ENCODE measurements at places on chromosomes 6 and 20.

DNA sequence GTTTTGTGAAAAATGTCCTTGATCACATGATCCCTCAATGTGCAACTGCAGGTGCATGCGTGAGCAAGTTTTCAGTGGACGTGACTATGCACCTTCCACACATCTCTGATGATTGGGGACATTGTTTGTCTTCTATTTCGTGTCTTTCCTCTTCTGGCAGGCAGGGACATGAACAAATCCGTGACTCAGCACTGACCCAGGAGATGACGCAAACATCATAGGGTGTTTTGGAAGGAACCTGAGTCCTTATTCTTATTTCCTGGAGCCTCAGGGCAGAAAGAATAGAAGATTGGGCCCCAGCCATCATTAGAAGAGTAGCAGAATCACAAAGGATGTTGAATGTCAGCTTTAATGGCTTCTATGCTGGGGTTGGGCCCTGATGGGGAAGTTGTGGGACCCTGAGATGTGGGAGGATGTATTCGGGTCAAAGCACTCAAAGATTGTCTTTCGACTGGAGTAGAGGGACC lies 11.9 kb upstream of the SIRPD start:
- peak; percentile 86 for DNase-seq

GRCh38 chr20:32823078-32823477 lies 3.3 kb downstream of the MAPRE1 start:
- peak; percentile 75 for DNase-seq

GRCh38 chr6:170405311-170405975 lies 98.9 kb downstream of the FAM120B start:
- DNase-seq: peak; percentile 61

GRCh38 chr6:24968783-24969182 lies 33.0 kb upstream of the RIPOR2 start:
- no peak for DNase-seq

- DNase-seq: no peak
Observed at GRCh38 chr20:8388141-8388540, 256.1 kb downstream of the PLCB1 start.

- DNase-seq: no peak
Observed at GRCh38 chr6:41917528-41917927, 3.4 kb downstream of the MED20 start.

DNA sequence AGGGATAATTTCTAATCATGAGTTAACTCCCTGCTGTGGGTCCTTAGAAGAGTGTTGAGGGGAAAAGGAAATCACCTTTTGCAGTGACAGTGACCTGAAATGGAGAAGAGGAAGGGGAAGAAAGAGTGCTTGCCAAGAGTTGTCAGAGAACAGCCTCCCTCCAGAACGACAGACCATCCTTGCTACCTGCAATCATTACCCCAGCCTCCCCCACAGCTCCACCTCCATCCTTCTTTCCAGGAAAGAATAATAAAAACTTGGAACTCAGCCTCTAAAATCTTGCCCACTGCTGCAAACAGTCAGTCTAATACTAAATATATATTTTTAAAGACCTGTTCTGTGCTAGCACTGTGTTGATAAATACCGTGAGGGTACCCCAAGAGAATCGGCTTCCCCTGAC lies 28.7 kb upstream of the FUCA2 start:
- no peak for DNase-seq

- peak; percentile 98 for DNase-seq
Observed at GRCh38 chr20:33812152-33812849, 1.2 kb downstream of the CHMP4B start.

GRCh38 chr6:170089963-170090362 lies 200.9 kb downstream of the DLL1 start:
- DNase-seq: no peak

DNA sequence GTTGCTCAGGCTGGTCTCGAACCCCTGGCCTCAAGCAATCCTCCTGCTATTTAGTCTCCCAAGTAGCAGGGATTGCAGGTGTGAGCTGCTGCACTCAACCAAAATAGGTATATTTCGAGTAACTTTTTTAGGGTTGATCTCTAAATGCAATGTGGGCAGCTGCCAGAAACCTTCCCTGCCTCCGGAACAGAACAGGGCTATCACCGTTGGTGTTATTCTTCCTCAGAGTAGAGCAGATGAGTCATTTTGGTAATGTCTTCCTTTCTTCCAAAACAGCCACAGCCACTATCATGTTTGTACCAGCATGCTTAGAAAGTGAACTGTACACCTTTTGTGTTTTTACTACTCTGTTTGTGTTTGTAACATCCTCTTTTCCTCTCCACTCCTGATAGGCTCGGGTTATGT lies 44.1 kb downstream of the SNX9 start:
- no peak for DNase-seq

- no peak for DNase-seq
Observed at GRCh38 chr6:129653746-129654145, 56.2 kb downstream of the ARHGAP18 start.

DNA sequence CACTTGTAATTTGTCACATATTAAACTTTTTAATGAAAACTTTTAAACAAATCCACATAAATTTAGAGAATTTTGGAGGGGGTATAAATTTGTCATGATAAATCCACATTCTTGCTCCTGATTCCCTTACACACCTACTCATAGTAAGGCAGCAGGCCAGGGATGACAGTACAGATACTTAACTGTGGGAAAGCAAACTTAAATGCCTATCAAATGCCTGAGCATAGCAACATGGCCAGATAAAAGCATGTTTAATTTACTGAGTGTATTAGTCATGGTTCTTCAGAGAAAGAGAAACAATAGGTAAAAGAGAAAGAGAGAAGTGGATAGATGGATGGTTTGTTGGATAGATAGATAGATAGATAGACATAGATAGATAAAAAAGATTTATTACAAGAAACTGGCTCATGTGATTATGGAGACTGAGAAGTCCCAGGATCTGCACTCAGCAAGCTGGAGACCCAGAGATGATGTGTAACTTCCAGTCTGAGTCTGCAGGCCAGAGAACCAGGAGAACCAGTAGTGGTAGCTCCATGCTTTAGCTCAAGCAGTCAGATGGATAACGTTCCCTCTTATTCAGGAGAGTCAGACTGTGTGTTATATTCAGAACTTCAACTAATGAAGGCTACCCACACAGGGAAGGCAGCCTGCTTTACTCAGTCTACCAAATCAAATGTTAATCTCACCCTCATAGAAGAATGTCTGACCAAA lies 15.9 kb upstream of the ADGRF1 start:
- DNase-seq: no peak

- no peak for DNase-seq
Observed at GRCh38 chr20:891706-892080, 24.4 kb downstream of the ANGPT4 start.

GRCh38 chr6:31829633-31830283 lies 2.2 kb downstream of the HSPA1B start:
- peak; percentile 73 for DNase-seq

DNA sequence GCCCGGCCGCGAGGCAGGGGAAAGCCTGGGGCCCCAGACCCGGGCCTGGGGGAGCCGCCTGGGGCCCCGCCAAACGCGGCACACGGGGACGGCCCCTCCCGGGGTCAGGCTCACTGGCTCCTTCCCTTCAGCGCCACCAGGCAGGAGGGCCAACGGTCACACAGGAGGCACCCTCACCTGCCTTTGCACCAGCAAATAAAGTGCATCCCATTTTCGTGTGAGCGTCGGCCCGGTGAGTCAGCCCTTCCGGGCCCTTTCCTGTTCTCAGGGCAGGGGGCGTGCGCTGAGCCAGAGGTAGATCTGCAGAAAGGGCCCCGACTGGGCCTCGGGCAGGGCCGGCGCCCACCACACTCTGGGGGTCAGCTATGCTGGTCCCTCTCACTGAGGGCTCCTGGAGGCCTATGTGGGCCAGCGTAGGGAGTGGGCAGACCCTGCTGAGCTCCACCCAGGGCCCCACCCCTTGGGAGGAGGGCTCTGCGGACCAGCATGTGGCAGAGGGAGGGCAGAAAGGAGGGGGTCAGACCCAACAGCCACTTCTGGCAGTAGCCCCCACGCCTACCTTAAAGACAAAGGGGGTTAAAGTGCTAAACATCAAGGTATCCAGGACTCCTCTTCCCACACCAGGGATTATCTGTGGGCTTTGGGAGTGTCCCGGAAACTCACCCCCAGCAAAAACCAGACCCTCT lies 931 bp upstream of the UCKL1 start:
- DNase-seq: peak; percentile 61

- DNase-seq: no peak
Observed at GRCh38 chr6:90217506-90218127, 79.0 kb downstream of the BACH2 start.

- no peak for DNase-seq
Observed at GRCh38 chr6:1593958-1594314, 15.8 kb upstream of the FOXC1 start.

GRCh38 chr6:109024784-109025183 lies 69.9 kb downstream of the SESN1 start:
- no peak for DNase-seq

DNA sequence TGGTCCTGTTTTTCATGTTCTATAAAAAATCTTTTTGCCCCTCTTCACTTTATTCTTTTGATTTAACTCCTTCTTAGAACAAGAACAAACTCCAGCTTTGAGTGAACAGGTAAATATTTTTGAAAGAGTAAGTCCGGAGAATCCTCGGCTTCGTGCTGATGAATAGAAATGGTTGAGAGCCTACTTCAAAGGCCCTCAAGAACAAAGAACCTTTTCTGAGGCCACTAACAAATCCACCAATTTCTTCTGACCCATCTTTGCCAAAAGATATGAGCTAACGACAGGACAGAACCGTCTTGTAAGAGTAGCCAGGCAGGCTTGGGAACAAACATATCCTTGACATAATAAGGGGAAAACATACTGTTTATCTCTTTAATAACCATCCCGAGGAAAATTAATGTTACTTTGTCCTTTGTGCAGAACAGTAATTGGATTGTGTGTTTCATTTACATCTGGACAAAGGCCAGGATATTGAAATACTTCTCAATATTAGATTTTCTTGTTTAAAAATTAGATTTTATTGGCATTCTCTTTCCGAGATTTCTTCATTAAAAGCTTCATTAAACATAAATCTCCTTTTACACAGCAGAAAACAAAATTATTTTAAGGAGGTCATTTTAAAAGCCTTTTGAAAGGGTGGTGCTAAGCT lies 52.9 kb downstream of the NOX3 start:
- DNase-seq: no peak

GRCh38 chr6:141874930-141875602 lies 257.7 kb upstream of the GJE1 start:
- DNase-seq: no peak

DNA sequence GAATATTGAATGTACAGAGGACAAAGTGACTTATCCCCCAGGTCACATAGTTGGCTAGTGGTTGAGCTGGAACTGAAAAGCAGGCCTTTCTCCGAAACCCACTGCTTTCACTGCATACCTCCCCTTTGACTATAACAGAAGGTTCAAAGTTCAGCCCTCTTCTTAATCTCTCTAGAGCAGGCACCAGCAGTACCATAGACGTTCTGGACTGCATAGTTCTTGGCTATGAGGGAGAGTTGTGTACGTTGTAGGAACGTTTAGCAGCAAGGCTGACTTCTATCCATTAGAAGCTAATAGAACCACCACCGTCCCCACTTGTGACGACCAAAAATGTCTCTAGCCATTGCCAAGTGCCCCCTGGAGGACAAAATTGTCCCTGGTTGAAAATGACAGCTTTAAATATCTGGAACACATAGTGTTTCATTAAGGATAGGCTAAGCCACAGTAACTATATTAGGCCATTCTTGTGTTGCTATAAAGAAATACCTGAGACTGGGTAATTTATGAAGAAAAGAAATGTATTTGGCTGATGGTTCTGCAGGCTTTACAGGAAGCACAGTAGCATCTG lies 123.8 kb upstream of the MTHFD1L start:
- DNase-seq: peak; percentile 54

DNA sequence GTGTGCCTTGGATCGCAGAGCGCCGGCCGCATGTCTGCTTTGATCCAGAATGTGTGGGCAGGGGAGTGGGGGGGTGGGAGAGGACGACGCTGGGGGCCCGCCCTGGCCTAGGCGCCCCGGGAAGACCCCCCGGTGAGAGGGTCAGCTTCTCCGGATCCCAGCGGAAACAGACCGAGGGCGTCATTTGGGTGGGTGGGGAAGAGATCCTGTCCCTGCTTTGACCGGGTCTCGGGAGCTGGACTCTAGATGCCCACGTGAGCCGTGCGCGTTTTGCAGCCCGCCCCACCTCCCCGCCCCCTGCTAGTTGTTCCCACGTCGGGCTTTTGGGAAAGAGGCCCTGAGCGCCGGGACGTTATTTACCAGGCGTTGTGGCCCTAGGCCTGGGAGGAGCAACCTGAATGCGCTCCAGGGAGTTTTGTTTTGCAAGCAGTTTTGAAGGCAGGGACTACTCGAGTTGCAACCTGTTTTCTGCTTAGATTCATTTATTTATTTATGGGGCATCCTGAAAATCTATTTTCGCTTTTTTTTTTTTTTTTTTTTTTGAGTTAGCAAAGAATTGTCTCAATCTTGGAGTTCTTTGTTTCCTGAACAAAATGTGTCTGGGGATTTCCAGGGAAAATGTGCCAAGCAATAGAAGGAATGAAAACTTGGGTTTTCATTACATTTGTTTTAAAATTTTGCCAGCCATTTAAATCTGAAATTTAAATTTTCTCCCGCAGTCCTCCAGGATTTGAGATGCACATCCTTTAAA lies 1.6 kb downstream of the DSP start:
- peak; percentile 81 for DNase-seq

- peak; percentile 66 for DNase-seq
Observed at GRCh38 chr6:12490904-12491571, 200.9 kb downstream of the EDN1 start.

DNA sequence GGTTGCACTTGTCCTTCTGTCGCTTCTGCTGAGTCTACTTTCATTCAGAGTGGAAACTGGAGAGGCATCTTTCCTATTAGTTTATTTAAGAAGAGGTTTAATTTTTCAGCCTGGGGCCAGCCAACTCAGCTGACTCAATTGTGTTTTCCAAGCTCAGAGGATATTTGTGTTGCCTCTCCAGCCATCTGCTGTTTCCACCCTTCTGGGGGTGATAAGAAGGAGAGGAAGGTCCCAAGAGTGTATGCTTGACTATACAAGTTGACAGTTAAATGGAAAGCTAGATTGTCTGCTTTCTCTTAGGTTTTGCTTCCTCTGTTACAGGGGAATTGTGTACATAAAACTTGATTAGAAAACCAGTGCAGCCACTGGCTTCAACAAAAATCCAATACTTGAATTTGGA lies 3.0 kb downstream of the PSMF1 start:
- no peak for DNase-seq

DNA sequence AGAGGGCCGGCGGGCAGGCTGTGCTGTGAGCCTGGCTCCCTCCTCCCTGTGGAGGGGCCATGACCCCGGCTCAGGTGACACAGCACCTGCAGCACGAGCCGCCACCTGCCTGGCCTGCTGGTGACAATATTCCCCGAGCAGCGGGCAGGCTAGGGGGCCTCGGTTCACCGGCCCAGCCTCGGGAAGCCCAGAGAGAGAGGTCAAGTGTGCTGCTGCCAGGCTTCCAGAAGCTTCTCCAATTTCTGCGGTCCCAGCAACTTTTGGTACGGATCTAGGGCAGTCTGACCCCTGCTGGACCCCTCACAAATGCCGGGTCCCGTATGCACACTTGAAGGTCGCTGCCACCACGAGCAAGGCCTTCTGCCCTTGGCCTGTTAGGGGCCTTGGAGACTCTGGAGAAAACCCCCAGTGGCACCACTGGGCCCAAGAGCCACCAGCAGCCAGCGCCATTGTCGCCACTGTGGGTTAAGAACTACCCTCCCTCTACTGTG lies 38.6 kb upstream of the NOL4L start:
- no peak for DNase-seq

Measured in suppressor macrophage treated with lipopolysaccharide for 1 hour (primary cell).